Sigmoid colon (tissue), 7 donors: ENCODE measurements at places on chromosomes 4 and X. TPM values are rescaled to one million over a fixed set of nuclear protein-coding genes. Genes with fewer than 3 reads are reported as not detected.

GRCh38 chrX:97119474-97120109 is 235.9 kb downstream of the RPA4 start:
- no peak overlapping the region for H3K27ac ChIP-seq
- H3K27me3 ChIP-seq: no peaks in the 10 kb centered on the region
- H3K4me3 ChIP-seq: no peak overlapping the region
- no peak for DNase-seq
- no peaks in the 10 kb centered on the region for H3K36me3 ChIP-seq

The MAP7D2 gene
- 0.66 TPM for total RNA-seq

- H3K4me3 ChIP-seq: no peak overlapping the region
- no peaks in the 10 kb centered on the region for H3K4me1 ChIP-seq
- no peak for DNase-seq
- no peaks in the 10 kb centered on the region for H3K36me3 ChIP-seq
Observed at GRCh38 chrX:10467793-10468192, 152.6 kb downstream of the MID1 start.

DNA sequence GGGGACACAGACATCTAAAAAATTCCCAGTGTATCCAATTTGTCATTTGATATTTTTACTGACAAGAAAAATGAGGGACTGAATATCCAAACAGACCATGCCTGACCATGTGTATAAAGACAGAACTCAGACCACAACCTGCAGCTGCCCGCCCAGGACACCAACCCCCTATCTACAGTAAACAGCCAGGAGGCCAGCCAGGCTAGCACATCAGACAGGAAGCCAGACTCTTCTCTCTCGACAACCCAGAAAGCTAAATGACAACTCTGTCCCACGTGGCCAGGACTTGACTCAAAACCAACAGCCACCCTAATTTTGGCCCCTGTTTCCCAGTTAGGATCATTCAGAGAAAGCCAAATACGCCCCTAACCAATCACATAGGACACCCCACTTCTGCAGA is 15.1 kb downstream of the AFAP1 start:
- no peaks in the 10 kb centered on the region for H3K27me3 ChIP-seq
- no peaks in the 10 kb centered on the region for H3K36me3 ChIP-seq
- H3K4me3 ChIP-seq: no peak overlapping the region
- peak overlapping the region; percentile 52 for H3K27ac ChIP-seq
- peaks cover 33% of the 10 kb centered on the region for H3K4me1 ChIP-seq

DNA sequence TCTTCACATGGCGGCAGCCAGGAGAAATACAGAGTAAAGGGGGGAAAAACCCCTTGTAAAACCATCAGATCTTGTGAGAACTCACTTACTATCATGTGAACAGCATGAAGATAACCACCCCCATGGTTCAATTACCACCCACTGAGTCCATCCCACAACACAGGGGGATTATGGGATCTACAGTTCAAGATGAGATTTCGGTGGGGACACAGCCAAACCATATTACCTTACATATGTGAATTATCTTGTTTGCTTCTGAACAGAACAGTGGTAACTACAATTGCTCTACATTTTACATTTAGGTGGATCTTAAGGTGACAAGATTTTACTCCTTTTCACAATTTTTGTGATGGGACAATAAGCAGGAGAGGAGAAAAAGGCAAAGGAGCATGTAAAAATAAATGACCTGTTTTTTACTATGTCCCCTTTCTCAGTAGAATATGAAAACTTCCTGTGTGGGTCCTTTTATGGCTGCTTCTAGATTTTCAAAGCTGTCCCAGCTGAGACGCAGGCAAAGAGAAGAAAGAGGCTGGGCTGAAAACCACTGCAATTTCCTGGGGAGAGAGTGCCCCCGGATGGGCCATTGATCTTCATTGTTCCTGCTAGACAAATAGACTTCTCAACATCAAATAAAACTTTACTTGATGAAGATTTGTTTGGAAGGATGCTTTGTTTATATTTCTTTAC is 45.9 kb upstream of the PGM2 start:
- no peak overlapping the region for H3K27ac ChIP-seq
- no peak for DNase-seq
- no peak overlapping the region for H3K4me3 ChIP-seq
- H3K4me1 ChIP-seq: no peaks in the 10 kb centered on the region
- H3K36me3 ChIP-seq: no peaks in the 10 kb centered on the region

The ADGRG4 gene
- total RNA-seq: not detected

The UGT2A2 gene
- total RNA-seq: not detected

The SHISA3 gene
- 2.5 TPM for total RNA-seq

GRCh38 chr4:145503486-145504072 is 21.9 kb downstream of the SMAD1 start:
- H3K36me3 ChIP-seq: no peaks in the 10 kb centered on the region
- peaks cover 63% of the 10 kb centered on the region for H3K4me1 ChIP-seq
- H3K27me3 ChIP-seq: no peaks in the 10 kb centered on the region
- DNase-seq: no peak
- H3K4me3 ChIP-seq: no peak overlapping the region
- H3K27ac ChIP-seq: no peak overlapping the region

The UGT2B15 gene
- total RNA-seq: not detected

The SYNPO2 gene
- total RNA-seq: 1,081 TPM

The DIPK2B gene
- 8.4 TPM for total RNA-seq

GRCh38 chrX:10023821-10024220 is 56.7 kb downstream of the CLDN34 start:
- H3K36me3 ChIP-seq: no peaks in the 10 kb centered on the region
- H3K4me1 ChIP-seq: peaks cover 5% of the 10 kb centered on the region
- DNase-seq: peak; percentile 17

- H3K27me3 ChIP-seq: no peaks in the 10 kb centered on the region
- no peaks in the 10 kb centered on the region for H3K36me3 ChIP-seq
- no peak overlapping the region for H3K27ac ChIP-seq
- H3K4me3 ChIP-seq: no peak overlapping the region
- H3K4me1 ChIP-seq: no peaks in the 10 kb centered on the region
Observed at GRCh38 chrX:69387567-69388487, 116.3 kb upstream of the NALF2 start.

DNA sequence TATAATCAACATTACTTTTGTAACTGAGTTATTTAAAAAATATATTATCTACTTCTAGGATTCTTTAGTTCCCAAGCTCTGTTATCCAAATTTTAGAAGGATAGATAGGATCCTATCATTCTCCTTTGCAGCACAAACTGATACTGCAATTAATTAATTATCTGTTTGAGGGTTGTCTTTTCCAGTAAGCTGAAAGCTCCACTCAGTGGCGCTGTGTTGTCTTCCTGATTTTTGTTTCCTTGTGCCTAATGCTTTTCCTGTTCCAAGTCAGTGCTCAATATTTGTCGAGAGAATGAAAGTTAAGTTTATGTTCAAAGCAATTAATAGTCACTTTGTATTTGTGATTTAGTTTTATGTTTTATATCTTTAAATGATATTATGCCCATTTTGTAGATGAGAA is 107.4 kb upstream of the ANK2 start:
- H3K27me3 ChIP-seq: no peaks in the 10 kb centered on the region
- H3K36me3 ChIP-seq: no peaks in the 10 kb centered on the region
- H3K4me1 ChIP-seq: peaks cover 8% of the 10 kb centered on the region
- H3K4me3 ChIP-seq: no peak overlapping the region
- DNase-seq: no peak

- no peaks in the 10 kb centered on the region for H3K36me3 ChIP-seq
- H3K27me3 ChIP-seq: no peaks in the 10 kb centered on the region
- peaks cover 8% of the 10 kb centered on the region for H3K4me1 ChIP-seq
- DNase-seq: no peak
- H3K4me3 ChIP-seq: no peak overlapping the region
- no peak overlapping the region for H3K27ac ChIP-seq
Observed at GRCh38 chr4:156496797-156497196, 474.8 kb downstream of the PDGFC start.

The IL3RA gene
- 5.6 TPM for total RNA-seq

The TLR3 gene
- 8.2 TPM for total RNA-seq

The MMAA gene
- total RNA-seq: 2.6 TPM

The SORBS2 gene
- total RNA-seq: 1,032 TPM

- H3K4me3 ChIP-seq: no peak overlapping the region
- no peaks in the 10 kb centered on the region for H3K36me3 ChIP-seq
Observed at GRCh38 chr4:57544811-57545654, 434.8 kb upstream of the IGFBP7 start.

DNA sequence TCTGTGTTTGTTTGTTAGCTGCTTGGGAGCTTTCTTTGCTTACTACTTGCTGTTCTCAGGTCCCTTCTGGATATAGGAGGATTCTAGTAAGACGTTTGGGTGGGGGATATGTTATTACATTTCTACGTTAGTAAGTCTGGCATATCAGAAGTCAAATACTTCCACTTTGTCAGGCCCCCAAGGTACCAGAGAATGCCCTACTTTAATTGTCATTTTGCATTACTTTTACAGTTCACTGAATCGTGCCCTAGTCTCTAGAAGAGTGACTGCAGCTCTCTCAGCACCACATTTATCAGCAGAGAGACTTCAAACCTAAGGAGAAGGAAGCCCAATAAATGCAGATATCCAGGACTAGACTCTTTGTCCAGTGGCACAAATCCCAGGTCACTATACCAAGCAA is 54.4 kb downstream of the PCDH19 start:
- H3K4me1 ChIP-seq: no peaks in the 10 kb centered on the region
- no peak overlapping the region for H3K27ac ChIP-seq
- no peak for DNase-seq
- no peaks in the 10 kb centered on the region for H3K36me3 ChIP-seq
- H3K27me3 ChIP-seq: no peaks in the 10 kb centered on the region

DNA sequence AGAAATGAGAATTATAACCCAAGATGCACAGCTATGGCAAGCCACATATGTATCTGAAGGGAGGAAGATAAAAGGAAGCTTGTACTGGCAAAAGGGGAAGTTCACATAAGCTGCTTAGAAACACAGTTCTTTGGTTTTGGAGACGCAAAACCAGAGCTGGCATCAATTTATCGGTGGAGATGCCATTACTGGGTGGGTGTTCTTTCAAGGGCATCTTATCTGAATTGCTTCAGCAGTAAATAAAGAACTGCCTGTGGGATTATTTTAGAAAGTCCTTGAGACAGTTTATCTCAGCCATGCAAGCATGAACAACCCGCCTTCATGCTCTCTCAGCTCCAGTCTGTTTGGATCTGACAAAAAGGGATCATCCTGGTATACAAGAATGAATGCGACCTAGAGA is 60.8 kb downstream of the DDX60 start:
- H3K4me3 ChIP-seq: no peak overlapping the region
- no peaks in the 10 kb centered on the region for H3K4me1 ChIP-seq
- no peaks in the 10 kb centered on the region for H3K27me3 ChIP-seq
- no peak for DNase-seq

GRCh38 chrX:105302246-105302645 is 81.8 kb upstream of the TEX13A start:
- no peak overlapping the region for H3K27ac ChIP-seq
- H3K27me3 ChIP-seq: no peaks in the 10 kb centered on the region
- H3K36me3 ChIP-seq: no peaks in the 10 kb centered on the region
- no peak overlapping the region for H3K4me3 ChIP-seq

The TMSB15A gene
- 0.99 TPM for total RNA-seq

The DDX53 gene
- not detected for total RNA-seq

The MAGED2 gene
- 152 TPM for total RNA-seq

GRCh38 chrX:131216828-131217227 is 72.3 kb downstream of the IGSF1 start:
- no peak for DNase-seq
- H3K4me1 ChIP-seq: no peaks in the 10 kb centered on the region
- no peaks in the 10 kb centered on the region for H3K27me3 ChIP-seq
- no peak overlapping the region for H3K27ac ChIP-seq
- H3K4me3 ChIP-seq: no peak overlapping the region
- no peaks in the 10 kb centered on the region for H3K36me3 ChIP-seq

DNA sequence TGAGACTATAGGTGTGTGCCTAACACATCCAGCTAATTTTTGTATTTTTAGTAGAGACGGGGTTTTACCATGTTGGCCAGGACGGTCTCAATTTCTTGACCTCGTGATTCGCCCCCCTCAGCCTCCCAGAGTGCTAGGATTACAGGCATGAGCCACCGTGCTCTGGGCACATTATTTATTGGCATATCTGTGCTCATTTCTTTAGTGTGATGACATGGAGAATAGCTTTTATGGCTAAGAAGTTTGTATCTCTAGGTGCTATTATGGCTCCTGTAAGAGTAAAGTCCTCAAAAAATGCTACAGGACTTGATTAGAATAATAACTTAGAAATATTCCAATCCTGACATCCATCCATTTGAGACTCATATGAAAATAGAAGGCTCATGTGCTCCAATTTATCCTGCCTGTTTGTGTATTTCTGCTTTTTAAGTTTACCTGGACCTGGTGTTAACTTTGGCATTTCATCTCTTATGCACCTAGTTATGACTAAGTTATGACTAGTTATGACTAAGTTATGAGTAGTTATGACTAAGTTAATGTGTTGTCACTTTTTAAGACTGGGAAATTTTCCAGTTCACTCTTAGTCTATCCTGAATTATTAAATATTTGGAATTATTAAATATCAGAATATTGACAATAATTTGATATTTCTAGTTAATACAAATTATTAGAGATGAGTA is 36.4 kb upstream of the UNC5C start:
- H3K4me1 ChIP-seq: no peaks in the 10 kb centered on the region
- H3K27me3 ChIP-seq: no peaks in the 10 kb centered on the region
- H3K36me3 ChIP-seq: no peaks in the 10 kb centered on the region

GRCh38 chrX:149762696-149763614 is 10.9 kb upstream of the HSFX1 start:
- DNase-seq: no peak
- no peak overlapping the region for H3K4me3 ChIP-seq
- no peak overlapping the region for H3K27ac ChIP-seq
- no peaks in the 10 kb centered on the region for H3K4me1 ChIP-seq
